Thymus (tissue), 14 donors: ENCODE measurements at places on chromosomes 6 and 20. TPM values are rescaled to one million over a fixed set of nuclear protein-coding genes. Genes with fewer than 3 reads are reported as not detected.
A peak's percentile ranks its signal among the peaks of the same experiment; 100 is the strongest.

DNA sequence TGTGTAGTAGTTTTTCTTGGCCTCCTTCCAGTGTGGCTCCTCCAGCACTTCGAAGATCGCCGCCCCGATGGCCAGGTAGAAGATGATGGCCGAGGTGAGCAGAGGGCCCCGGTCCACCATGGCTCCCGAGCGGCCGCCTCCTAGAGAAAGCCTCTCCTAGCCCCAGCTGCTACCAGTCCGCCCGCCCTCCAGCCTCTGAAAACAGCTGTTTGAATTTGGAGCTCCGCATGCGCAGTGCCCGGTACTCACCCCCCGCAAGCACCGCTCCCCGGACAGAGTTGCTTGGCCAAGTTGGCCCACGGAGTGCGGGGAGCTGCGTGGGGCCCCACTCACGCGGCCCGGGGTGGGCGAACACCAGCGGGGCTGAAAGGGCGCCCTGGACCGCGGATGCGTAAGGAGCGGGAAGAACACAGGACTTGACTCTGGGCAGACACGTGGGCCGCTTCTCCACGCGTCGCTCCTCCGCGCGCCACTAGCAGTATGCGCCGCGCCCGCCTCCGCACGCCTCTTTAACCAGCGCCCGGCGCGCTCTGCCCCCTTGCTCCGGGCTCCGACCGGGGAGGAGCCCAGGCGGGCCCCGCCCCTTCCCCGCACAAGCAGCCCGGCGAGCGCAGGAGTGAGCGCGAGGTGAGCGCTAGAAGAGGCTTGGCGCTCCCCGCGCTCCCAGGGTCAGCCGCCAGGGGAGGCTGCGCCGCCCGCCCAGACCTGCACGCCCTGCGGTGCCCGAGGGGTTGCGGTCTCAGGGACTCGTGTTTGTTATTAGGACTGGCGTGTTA, at the start of gene KCNK5:
Gene KCNK5, minus strand, starts transcription at position 484 of the 776 bp plus-strand sequence. Its CDS starts 364 bp downstream, at position 120.
- peak; percentile 67 for DNase-seq

- DNase-seq = no peak
Measured at GRCh38 chr6:149978610-149979009, 14.9 kb downstream of the ULBP1 start.

GRCh38 chr20:62010551-62011402, 54.9 kb downstream of the TAF4 start:
- DNase-seq = peak; percentile 28

DNA sequence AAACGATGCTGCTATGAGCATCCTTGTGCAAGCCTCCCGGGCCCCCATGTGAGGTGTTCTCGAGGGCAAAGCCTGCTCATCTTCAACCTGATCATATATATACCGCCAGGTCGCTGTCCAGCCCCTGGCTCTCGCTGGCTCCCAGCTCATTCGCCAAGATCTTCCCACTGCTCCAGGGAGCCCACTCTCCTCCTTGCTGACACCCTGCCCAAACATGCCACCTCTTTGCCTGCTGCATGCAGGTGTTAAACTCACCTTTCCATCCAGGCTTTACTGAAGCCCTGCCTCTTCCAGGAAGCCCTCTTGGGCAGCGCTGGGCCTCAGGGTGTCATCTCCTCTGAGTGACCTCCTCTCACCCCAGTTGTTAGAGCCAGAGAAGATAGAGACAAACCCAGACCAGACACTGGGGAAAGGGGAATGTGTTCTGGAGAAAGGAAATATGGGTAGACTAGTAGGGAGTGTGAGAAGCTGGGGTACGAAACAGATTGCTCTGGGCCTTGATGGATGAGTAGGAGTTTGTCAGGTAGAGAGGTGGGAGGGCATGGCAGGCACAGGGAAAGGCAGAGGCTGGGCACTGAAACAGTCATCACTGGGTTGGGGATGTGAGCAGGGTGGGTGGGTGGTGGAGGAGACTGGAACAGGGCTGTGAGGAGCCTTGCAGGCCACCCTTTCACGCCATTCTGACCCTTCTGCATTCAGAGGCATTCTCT, 1.2 kb upstream of the DLGAP4 start:
- no peak for DNase-seq

DNA sequence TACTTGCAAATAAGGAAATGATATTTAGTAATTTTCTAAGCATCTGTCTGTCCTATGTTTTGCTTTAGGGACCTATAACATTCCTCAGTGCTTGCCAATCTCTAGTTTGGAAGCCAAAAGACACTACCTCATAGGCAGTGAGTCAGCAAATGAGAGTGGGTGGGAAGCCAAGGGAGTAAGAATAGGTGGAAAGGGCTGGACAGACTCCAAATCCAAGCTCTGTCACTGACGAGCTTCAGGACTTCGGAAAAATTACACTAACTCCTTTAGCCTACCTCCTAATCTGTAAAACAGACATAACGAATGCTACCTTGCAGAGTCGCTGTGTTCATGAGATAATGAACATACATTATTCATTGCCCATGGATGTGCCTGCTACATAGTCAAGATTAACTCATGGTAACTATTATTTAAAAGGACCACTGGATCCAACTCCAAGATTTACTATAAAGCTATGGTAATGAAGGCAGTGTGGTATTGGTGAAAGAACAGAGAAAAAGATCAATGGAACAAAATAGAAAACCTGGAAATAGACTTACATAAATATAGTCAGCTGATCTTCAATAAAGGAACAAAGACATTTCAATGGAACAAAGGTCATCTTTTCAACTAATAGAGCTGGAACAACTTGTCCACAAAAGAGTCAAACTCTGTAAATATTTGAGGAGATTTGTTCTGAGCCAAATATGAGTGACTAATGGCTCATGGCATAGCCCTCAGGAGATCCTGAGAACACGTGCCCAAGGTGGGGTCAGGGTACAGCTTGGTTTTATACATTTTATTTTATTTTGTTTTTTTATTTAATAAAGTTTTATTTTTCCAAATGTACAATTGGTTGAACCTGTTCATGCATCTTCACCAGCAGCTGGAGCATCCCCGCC, 64.1 kb downstream of the FAM50B start:
- DNase-seq = no peak

DNA sequence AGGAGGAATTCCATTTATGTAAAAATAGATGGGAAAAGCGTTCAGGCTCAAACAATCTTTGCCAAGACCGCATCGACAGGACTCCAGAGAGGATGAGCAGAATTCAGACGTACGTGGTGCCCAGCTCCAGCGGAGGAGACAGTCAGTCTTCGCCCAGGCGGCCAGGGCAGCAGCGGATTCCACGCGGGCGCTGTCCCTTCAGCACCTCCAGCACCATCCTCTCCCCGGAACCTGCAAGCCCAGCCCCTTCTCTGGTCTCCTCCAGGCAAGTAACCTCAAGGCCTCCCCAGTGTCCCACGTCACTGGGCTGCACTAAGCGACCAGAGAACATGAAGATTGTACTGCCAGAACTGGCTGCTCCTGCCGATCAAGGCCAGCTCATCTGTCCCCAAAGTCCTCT, 2.8 kb upstream of the KCNQ2 start:
- no peak for DNase-seq

- no peak for DNase-seq
Measured at GRCh38 chr6:14466278-14466677, 348.7 kb downstream of the CD83 start.

FABP7 gene
- 7.1 TPM for polyA plus RNA-seq

ADAM33 gene
- polyA plus RNA-seq = 3.6 TPM

FOXC1 gene
- 17.3 TPM for polyA plus RNA-seq

SCAF8 gene
- polyA plus RNA-seq = 20.8 TPM
